ENCODE measurements at places on chromosomes 3 and 15. TPM values are rescaled to one million over a fixed set of nuclear protein-coding genes. Genes with fewer than 3 reads are reported as not detected.
A peak's percentile ranks its signal among the peaks of the same experiment; 100 is the strongest.

Gene KLHL24
- total RNA-seq, result 71.9 TPM

Gene MFN1
- 58.1 TPM for total RNA-seq

Gene CFAP91
- 18.3 TPM for total RNA-seq

Gene CHAC1
- 3.6 TPM for total RNA-seq

Gene SLC9A9
- 22.0 TPM for total RNA-seq

DNA sequence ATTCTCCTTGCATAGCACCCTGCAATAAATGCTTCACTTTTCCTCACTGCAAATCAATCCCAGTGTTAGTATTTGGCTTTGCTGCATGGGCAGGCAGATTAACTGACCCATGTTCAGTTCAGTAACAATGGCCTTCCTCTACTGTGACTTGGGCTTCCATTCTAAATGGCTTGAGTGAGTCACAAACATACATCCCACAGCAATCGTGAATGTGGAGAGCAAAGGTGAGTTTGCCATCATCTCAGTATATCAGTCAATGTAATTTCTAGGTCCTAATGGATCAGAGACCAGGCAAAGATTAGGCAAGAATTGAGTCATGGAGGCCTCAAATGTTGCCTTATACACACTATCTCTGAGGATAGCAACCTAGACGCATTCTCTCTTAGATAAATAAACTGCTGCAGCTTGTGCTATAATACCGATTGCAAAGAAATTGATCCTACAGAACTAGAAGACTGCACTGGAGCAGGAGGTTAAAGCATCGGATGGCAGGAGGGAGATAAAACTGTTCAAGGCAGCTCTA lies 8.3 kb upstream of the ATP8B4 start:
- no peak for DNase-seq

GRCh38 chr15:90597577-90597976 lies 67.9 kb downstream of the CRTC3 start:
- no peak for DNase-seq

- DNase-seq, result no peak
Observed at GRCh38 chr3:174332391-174332790, 526.7 kb upstream of the NAALADL2 start.

- DNase-seq, result no peak
Observed at GRCh38 chr3:64865839-64866570, 178.2 kb upstream of the ADAMTS9 start.

GRCh38 chr3:67655364-67656121 lies 1.1 kb upstream of the SUCLG2 start:
- DNase-seq, result no peak

- peak; percentile 68 for DNase-seq
Observed at GRCh38 chr3:159840703-159841299, 147.8 kb upstream of the IL12A start.

DNA sequence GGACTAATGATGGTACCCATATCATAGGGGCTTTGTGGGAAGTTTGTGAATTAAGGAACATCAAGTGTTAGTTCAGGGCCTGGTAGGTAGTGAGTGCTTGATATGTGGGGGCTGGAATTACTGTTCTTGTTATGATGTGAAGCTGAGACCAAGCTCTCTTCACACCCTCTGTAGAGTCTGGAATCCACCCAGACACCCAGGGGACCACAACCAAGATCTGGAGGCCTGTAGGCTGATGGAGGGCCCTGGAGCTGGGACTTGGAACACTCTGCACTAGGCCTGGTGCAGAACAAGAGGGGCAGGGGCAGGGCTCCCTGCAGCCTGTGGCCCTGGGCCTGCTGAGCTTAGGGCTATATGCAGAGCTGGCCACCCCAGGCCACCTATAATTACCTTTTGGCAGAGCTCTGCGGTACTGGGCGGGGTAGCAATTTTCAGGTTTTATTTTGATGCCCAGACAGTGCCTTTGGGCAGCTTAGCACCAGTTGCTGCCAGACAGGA lies 13.1 kb upstream of the PRKCD start:
- no peak for DNase-seq

DNA sequence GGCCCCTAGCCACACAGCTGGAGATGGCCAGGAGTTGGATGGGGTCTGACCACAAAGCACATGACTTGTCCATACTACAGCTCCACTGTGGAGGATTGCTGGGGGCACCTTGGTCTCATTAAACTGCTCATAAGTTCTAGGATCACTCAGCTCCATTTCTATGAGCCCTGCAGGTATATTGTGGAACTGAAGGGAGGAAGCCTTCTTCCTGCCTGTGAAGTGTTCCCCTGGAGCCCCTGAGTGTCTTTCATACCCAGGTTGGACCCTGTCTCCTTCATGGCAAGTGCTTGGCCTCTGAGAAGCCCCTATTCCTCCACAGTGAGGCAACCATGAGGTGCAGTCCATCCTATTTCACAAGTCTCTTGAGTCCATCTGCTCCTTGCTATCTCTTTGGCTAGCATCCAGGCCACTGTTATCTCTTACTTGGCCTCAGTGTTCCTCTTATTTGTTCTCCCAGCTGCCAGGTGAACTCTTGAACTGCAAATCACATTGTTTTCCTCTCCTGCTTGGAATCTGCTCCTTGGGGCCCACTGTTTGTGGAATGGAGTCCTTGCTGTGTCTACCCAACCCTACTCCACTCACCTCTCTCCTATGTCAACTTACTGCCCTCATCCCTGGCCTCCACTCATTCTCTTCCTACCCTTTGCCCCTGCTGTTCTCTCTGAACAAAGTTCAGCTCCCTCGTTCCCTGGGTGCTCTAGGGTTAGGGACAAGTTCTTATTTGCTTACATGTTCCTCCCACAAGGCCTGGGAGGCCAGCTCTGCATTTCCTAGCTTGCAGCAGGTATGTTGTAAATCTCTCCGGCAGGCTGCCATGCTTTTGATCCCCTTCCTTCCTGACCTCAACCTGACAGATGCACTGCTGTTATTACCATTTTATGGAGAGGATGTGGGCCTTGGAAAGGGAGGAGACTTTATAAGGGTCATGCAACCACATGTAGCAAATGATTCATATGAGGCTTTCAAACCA lies 1.2 kb downstream of the ACOX2 start:
- DNase-seq, result no peak

DNA sequence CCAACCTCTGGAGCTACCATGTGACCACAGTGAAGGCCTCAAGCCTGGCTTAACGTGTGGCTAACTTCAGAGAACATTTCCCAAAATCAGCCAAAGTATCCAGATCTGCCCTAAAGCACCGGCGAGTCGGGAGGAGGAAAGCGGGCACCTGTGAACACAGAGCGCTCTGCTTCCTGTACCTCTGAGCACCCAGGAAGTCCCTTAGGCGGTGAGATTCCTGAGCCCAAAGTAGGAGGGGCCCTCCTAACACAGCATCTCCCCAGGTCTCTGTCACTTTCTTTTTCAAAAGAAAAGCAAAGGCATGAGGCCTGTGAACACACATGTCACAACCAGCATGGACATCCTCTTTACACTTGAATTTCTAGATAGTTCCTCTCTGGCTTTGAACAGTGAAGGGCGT lies 944 bp upstream of the EIF4E3 start:
- no peak for DNase-seq

GRCh38 chr15:82231233-82231632 lies 31.3 kb downstream of the EFL1 start:
- DNase-seq, result no peak

DNA sequence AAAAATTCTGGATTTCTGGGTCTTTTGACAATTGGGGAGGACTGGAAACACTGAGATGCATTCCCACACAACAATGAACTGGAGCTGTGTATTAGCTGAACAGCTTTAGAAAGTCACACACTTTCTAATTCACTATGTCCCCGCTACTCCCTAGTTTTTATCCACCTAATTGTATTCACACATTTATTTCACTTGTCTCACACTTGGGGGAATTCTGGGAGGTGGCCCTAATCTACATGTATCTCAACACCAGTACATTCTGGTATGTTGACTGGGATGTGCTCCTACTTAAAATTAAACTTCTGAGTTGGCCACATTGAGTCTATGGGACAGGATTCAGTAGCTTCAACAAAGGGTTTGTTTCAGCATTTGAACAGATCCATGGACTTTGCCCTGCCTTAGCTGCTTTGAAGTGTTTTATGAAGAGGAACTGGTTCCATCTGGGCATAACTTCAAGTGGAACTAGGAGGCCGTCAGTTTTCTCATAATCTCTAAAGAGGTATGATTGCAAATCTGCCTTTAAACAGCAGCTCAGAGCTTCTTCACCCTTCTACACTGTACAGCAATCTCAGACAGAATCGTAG lies 106.5 kb upstream of the CMC1 start:
- no peak for DNase-seq

DNA sequence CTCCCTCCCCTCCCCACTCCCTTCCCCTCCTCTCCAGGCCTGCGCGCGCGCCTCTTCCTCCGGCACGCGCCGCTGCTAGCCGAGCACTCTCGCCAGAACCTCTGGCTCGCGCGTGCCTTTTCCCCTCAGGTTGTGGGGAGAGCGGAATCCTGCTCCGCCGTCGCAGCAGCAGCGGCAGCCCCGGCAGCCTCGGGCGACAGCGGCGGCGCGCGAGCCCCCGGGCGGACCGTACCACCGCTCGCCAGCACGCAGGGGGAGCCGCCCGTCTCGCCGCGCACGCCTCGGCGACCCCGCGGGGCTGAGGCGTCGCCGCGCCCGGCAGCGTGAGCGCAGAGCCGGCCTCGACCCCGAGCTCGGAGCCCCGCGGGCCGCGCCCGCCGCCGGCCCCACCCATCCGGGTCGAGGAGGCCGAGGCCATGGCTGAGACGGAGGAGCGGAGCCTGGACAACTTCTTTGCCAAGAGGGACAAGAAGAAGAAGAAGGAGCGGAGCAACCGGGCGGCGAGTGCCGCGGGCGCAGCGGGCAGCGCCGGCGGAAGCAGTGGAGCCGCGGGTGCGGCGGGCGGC lies at the start of gene CDV3:
Gene CDV3, plus strand, starts transcription at position 58 of the 566 bp plus-strand sequence. Its CDS starts 359 bp downstream, at position 417.
- DNase-seq, result no peak
